ENCODE measurements at places on chromosomes 2 and 18.
A peak's percentile ranks its signal among the peaks of the same experiment; 100 is the strongest.

GRCh38 chr2:143429932-143430679 lies 300.9 kb downstream of the ARHGAP15 start:
- DNase-seq: no peak

- no peak for DNase-seq
These were observed 181.5 kb upstream of the ITGA4 start for GRCh38 chr2:181275643-181276070.

- DNase-seq: no peak
These were observed 30.5 kb downstream of the LRP1B start for GRCh38 chr2:142100139-142100873.

DNA sequence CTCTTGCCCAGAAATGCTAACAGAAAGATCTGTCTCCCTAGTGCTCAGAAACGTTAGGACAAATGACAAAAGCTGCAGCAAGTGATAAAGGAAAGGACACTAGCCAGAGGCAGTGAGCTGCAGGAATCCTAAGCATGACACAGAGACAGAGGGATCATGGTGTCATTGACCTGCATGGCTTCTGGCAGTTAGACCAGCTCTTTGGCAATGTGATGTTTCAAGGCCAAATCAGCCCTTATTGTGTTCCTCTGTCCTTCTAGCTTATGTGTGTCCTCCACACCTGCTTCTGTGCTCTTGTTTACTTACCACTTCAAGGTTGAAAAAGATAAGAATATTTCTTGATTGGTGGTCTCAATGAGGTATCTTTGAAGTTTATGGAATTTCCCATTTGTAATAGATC lies 120.8 kb downstream of the RHBDD1 start:
- no peak for DNase-seq

DNA sequence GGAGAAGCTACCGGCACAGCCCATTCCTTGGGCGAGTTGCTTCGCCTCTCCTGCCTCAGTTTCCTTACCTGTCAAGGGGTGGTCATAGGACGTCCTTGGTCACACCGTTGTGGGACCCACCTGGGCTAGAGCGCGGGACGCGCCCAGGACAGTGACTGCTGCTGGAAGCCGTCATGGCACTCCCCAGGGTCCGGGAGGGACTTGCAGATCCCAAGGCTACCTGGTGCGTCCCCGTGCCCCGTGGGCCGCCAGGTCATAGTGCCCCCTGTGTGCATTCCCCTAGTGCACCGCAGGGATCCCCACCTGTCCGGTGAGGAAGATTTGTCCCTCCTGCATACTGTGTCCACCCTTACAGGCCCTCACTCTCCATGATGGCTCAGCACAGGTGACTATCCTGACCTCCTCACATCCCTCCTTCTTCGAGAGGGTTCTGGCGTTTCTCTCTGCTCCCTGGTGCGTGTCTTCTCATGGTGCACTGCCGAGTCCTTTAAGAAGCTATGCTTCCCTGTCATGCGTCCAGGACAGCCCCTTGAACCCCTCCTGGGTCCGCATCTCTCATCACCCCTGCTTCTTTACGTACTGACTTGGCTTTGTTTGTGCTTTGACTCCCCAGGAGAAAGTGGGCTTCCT lies 886 bp upstream of the STK25 start:
- no peak for DNase-seq

DNA sequence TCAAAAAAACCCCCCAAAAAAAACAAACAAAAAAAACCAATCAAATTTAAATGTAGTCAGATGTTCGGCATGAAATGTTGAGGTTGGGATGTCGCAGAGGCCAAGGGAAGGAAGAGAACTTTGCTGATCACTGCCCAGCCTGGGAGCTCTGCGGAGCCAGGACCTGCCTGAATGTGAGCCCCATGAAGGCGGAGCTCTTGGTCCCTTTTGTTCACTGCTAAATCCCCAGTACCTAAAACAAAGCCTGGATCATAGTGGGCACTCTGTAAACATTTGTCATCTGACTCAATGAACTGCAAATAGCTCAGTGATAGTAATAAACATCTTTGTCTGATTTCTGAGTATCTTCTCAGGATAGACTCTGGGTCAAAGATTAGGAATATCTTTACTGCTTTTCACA lies 64.0 kb downstream of the NGEF start:
- no peak for DNase-seq

GRCh38 chr2:203811491-203812221 lies 55.9 kb upstream of the CTLA4 start:
- no peak for DNase-seq

- DNase-seq: no peak
These were observed 49.3 kb upstream of the GALNT3 start for GRCh38 chr2:165843351-165843750.

DNA sequence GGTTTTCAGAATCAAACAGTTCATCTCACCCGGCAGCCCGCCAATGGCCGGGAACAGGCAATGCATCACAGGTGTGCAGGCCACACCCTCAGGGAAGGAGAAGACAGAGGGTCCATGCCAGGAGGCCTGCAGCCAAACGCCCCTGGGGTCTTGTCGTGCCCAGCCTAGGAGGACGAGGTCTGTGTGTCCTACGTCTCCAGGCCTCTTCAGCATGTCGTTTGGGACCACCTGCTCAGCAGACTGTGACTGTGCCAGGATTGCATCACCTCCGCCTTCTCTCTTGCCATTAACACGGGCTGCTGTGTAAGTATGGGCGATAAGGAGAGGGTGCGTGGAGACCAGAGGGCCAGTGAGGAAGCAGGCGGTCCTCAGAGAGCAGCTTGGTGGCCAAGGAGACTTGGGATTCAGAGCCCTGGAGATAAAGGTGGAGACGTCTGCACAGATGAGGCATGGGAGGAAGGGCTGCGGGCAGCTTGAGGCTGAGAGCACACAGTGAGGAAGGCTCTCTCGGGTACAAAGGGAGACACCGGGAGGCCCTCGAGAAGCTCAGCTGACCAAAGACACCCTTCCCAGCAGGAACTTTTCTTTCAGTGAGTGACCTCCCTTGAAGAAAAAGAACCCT lies 37.4 kb upstream of the KLHL29 start:
- no peak for DNase-seq

- no peak for DNase-seq
These were observed 86.6 kb downstream of the ITGB1BP1 start for GRCh38 chr2:9336576-9337314.

- peak; percentile 11 for DNase-seq
These were observed 35.7 kb downstream of the CDC42EP3 start for GRCh38 chr2:37635504-37636380.

DNA sequence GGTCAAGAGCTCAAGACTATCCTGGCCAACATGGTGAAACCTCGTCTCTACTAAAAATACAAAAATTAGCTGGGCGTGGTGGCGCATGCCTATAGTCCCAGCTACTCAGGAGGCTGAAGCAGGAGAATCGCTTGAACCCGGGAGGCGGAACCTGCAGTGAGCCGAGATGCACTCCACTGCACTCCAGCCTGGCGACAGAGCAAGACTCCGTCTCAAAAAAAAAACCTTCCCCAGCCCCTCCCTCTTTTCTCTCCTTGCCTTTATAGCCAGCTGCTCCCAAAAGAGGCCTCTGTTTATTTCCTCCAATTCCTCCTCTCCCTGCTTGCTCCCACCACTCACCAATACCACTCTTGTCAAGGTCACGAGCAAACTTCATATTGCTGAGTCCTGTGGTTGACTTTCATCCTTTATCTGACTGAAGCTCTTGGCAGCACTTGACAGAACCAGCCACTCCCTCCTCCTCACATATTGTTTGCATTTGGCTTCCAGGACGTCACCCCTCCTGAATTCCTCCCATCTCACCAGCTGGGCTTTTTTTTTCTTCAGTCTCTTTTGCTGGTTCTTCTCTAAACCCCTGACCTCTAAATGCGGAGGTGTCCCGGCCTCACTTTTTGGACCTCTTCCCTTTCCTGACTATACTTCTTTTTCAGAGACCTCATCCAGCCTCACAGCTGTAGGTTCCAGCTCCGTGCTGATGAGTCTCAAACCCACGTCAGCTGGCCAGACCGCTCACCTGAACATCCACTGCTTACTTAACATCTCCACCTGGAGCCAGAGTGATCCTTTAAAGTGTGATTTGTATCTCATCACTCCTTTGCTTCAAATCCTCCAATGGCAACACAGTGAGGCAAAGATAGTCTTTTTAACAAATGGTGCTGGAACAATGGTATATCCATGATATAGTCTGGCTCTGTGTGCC lies 84.6 kb upstream of the CAB39 start:
- no peak for DNase-seq

GRCh38 chr2:188916736-188917135 lies 57.4 kb upstream of the COL3A1 start:
- no peak for DNase-seq

- no peak for DNase-seq
These were observed 24.8 kb downstream of the LYPD1 start for GRCh38 chr2:132645176-132645575.

DNA sequence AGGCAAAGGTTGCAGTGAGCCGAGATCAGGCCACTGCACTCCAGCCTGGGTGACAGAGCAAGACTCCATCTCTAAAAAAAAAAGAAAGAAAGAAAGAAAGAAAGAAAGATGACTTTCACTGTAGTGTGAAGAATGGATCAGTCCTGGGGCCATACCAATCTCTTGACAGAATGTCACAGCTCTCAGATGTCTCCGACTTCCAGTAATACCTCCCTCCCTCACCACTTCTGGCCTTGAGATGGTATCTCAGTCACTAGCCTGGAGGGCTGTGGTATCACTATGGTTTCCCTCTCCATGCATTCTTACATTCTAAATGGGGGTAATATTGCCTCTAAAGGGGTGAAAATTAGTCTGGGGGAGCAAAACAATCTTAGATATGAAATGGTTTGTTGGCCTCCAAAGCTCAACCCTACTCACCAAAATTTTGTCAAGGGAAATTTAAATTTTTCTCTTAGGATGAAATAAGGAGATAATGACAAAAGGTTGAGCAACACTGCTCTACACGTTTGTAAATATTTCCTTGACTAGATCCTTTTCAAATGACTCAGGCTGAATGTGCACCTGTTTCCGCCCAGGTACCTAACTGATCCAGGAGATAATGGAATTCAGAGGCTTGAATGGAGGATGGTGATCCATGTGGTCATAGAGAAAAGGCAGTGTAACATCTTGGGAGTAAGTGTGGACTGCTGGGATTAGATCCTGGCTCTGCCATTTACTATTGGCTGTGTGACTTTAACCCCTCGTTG lies 19.9 kb upstream of the SPRED2 start:
- no peak for DNase-seq

DNA sequence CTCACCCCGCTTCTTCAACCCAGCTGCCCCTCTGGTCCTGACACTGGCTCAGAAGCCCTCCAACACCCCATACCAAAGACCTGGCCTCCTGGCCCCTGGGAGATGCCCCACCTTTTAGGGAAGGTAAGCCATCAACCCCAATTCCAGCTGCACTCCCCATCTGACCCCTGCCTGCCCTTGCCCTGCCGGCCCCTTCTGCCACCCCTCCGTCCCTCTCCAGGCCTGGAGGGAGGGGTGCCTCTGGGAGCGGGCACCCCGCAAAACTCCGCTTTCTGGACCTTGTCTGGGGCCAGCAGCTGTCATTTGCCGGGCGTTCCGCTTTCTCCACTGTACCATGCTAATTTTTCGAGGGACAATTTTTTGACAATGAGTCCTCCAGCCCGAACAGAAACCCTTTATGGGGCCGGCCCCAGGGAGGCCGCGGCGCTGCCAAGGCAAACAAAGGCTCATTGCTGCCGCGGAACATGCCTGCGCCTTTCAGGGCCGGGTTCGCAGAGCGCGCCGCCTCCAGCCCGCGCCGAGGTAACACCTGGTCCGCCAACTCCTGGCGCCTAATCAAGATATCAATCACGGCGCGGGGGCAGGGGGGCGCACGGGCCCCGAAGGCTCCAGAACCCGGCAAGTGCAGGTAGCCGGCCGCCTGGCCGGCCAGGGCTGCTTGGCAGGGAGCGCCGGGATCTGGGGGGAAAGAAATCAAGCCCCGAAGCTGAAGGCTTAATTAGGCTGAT lies 96.0 kb downstream of the INHBB start:
- DNase-seq: no peak

DNA sequence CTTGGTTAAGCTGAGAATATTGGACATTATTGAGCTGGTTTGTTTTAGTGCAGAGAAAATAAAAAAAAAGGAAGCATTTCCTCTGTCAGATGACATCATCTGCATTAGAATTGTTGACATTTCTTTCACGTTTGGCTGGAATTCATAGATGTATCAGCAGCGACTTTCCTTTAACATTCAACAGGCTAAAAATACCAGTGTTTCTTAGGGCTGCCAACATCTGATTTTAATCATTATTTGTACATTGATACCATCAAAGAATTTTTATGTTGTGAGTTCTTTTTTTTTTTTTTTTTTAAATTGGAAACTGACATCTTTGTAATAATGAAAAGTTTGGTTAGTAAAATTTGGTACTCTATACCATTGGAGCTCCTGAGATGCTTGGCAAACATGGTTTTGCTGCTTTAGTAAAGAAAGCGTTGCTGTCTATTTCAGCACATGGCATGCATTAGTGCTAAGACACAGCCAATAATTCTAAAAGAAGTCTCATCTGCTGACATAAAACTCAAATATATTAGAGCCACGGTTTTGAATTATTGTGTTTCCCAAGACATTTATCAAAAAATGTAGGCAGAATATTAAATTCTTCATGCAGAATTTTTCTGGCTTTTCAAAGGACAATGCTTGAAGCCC lies 33.6 kb downstream of the GTF2A1L start:
- no peak for DNase-seq

DNA sequence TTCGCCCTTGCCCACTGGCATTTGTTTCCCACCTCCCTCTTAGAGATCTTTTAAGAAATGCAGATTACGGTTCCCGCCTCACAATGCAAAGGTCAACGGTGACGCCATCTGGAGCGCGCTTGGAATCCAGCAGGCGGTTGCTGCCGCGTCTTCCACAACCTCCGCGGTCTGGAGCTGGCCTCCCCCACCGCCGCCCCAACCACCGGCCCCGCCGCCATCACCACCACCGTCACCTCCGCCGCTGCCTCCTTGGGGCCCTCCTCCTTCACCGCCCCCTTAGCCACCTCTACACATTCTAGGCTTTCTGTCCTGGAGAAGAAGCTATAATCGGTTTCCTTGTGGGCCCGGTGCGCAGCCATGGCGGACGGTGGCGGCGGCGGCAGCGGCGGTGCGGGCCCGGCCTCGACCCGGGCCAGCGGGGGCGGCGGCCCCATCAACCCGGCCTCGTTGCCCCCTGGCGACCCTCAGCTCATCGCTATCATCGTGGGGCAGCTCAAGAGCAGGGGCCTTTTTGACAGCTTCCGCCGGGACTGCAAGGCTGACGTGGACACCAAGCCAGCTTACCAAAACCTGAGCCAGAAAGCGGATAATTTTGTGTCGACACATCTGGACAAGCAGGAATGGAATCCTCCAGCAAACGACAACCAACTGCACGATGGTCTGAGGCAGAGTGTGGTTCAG lies at the start of gene BOD1L2:
Gene BOD1L2 (plus strand): TSS at position 132 of the 681 bp plus-strand sequence. CDS start 226 bp downstream, at position 358.
- DNase-seq: no peak

GRCh38 chr2:39646267-39646666 lies 19.4 kb upstream of the TMEM178A start:
- DNase-seq: no peak

GRCh38 chr2:190181123-190181669 lies 118.7 kb upstream of the MSTN start:
- no peak for DNase-seq

- DNase-seq: no peak
These were observed 48.3 kb upstream of the ASB1 start for GRCh38 chr2:238378230-238379095.

GRCh38 chr2:218860950-218861381 lies 1.4 kb downstream of the WNT6 start:
- peak; percentile 16 for DNase-seq

GRCh38 chr2:26557244-26557925 lies 79.5 kb upstream of the OTOF start:
- DNase-seq: no peak

GRCh38 chr2:20611077-20611843 lies 39.6 kb downstream of the HS1BP3 start:
- DNase-seq: no peak

GRCh38 chr2:232494542-232494941 lies 6.9 kb upstream of the ECEL1 start:
- DNase-seq: no peak

Data from effector CD8-positive, alpha-beta T cell (primary cell).